ENCODE measurements at places on chromosomes 12 and 14.

GRCh38 chr14:90567991-90568390 is 171.2 kb downstream of the CALM1 start:
- no peak for DNase-seq
- no peak overlapping the region for H3K27ac ChIP-seq
- no peaks in the 10 kb centered on the region for H3K4me1 ChIP-seq

GRCh38 chr12:15131431-15131830 is 89.8 kb downstream of the RERG start:
- no peaks in the 10 kb centered on the region for H3K36me3 ChIP-seq
- no peaks in the 10 kb centered on the region for H3K4me1 ChIP-seq
- H3K4me3 ChIP-seq: no peak overlapping the region
- DNase-seq: no peak
- no peak overlapping the region for H3K27ac ChIP-seq

DNA sequence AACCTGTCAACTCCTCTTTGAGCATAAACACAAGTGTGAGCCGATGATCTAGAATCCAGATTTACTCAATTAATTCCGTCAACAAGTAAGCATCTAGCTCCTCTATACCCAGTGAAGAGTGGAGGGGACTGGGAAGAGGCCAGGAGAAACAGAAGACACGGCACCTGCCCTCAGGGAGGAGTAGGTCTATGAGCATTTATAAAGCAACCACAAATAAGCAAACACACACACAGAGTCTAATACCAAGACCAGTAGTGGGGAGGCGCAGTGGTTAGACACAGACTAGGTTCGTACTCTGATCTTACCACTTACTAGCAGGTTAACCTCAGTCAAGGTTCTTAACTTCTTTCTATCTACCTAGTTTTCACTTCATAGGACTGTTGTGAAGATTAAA is 5.9 kb upstream of the FOXN3 start:
- H3K36me3 ChIP-seq: no peaks in the 10 kb centered on the region
- H3K4me1 ChIP-seq: peaks cover 22% of the 10 kb centered on the region
- no peaks in the 10 kb centered on the region for H3K27me3 ChIP-seq
- DNase-seq: no peak
- H3K27ac ChIP-seq: no peak overlapping the region
- H3K4me3 ChIP-seq: no peak overlapping the region

DNA sequence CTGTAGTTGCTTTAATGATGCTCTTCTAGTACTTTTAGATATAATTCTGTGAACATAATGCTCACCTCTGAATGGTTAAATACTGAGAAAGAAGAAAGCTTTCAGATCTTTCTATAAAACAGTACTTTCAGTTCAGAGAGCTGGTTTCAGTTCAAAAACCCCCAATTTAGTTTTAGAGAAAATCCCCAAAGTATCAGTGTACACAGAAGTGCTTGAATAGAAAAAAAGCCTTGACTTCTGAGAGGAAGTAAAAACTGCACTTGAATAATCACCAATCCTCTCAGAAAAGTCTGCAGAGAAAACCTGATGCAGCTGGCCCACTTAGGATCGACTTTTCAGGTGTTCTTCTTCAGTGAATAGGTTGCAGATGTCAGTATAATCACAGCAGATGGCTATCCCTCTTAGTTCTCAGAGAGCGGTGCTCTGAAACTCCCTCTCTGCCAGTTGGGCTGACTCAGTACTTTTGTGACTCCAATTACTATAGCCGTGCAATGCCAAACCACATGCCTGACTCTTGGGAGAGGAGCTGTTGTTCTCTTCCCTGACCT is 616.3 kb downstream of the LRFN5 start:
- no peak for DNase-seq
- H3K27me3 ChIP-seq: no peaks in the 10 kb centered on the region
- no peak overlapping the region for H3K4me3 ChIP-seq

- no peaks in the 10 kb centered on the region for H3K36me3 ChIP-seq
- H3K27ac ChIP-seq: peak overlapping the region; percentile 76
- peak; percentile 51 for DNase-seq
These were observed 86.1 kb downstream of the SLC24A4 start for GRCh38 chr14:92409043-92409442.

DNA sequence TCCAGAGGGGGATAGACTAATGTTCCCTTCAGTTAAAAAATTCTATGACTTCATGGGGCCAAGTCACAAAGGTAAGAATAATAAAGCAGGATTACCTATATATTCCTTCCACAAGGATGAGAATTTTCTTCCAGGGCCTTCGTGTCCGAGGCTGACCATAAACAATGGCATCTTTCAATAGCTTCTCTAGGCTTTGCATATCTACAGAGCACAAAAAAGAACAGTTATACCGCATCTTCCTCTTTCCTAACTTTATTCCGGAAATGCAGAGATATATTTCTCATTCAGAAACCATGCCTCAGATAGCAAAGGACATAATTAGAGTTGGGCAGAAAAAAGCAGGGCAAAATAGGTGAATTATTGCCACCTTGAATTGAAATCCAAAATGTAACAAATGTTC is 58.3 kb upstream of the ISM2 start:
- H3K36me3 ChIP-seq: peaks cover 55% of the 10 kb centered on the region
- peaks cover 52% of the 10 kb centered on the region for H3K4me1 ChIP-seq
- DNase-seq: no peak
- no peak overlapping the region for H3K27ac ChIP-seq
- H3K27me3 ChIP-seq: no peaks in the 10 kb centered on the region
- H3K4me3 ChIP-seq: no peak overlapping the region

- no peaks in the 10 kb centered on the region for H3K36me3 ChIP-seq
- DNase-seq: no peak
- no peaks in the 10 kb centered on the region for H3K27me3 ChIP-seq
- no peak overlapping the region for H3K4me3 ChIP-seq
- H3K27ac ChIP-seq: no peak overlapping the region
These were observed 22.5 kb downstream of the PIK3C2G start for GRCh38 chr12:18283831-18284230.

GRCh38 chr12:15118955-15119354 is 102.3 kb downstream of the RERG start:
- H3K4me3 ChIP-seq: no peak overlapping the region
- no peaks in the 10 kb centered on the region for H3K36me3 ChIP-seq
- no peak overlapping the region for H3K27ac ChIP-seq
- no peaks in the 10 kb centered on the region for H3K27me3 ChIP-seq

DNA sequence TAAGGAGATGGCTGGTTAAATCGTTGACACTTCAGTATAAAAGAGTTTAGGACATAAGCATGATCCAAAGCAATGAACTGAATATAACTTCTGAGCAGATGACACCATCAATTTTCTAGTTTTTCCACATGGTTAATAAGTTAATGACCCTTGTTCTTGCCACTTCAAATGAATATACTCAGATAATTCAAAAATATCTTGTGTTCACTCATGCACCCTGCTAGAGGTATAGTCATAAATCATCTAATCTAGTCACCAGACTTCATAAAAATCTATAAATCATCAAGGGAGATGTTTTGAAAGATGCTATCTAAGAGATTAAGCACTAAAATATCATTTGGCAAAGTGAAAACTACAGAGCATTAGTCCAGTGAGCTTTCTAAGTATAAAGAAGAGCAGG is 131.9 kb downstream of the MDGA2 start:
- no peaks in the 10 kb centered on the region for H3K36me3 ChIP-seq
- H3K27ac ChIP-seq: no peak overlapping the region
- DNase-seq: no peak
- H3K27me3 ChIP-seq: no peaks in the 10 kb centered on the region
- H3K4me1 ChIP-seq: no peaks in the 10 kb centered on the region
- H3K4me3 ChIP-seq: no peak overlapping the region

DNA sequence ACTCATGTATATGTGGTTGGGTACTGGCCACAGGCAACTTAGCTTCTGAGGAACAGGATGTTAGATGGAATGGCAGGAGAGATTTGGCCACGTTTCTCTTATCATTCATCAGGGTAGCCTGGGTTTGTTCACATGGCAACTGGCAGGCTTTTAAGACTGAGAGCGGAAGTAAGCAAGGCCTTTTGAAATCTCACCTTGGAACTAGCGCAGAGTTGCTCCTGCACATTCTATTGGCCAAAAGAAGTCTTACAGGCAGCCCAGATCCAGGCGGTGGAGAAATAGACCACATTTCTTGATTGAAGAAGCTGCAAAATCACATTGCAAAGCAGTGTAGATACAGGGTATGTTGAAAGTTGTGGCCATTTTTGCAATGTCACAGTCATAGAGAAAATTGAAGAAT is 3.7 kb downstream of the CLEC4A start:
- no peaks in the 10 kb centered on the region for H3K27me3 ChIP-seq
- H3K27ac ChIP-seq: no peak overlapping the region
- H3K36me3 ChIP-seq: peaks cover 34% of the 10 kb centered on the region
- H3K4me3 ChIP-seq: peak overlapping the region; percentile 92
- H3K4me1 ChIP-seq: peaks cover 41% of the 10 kb centered on the region

DNA sequence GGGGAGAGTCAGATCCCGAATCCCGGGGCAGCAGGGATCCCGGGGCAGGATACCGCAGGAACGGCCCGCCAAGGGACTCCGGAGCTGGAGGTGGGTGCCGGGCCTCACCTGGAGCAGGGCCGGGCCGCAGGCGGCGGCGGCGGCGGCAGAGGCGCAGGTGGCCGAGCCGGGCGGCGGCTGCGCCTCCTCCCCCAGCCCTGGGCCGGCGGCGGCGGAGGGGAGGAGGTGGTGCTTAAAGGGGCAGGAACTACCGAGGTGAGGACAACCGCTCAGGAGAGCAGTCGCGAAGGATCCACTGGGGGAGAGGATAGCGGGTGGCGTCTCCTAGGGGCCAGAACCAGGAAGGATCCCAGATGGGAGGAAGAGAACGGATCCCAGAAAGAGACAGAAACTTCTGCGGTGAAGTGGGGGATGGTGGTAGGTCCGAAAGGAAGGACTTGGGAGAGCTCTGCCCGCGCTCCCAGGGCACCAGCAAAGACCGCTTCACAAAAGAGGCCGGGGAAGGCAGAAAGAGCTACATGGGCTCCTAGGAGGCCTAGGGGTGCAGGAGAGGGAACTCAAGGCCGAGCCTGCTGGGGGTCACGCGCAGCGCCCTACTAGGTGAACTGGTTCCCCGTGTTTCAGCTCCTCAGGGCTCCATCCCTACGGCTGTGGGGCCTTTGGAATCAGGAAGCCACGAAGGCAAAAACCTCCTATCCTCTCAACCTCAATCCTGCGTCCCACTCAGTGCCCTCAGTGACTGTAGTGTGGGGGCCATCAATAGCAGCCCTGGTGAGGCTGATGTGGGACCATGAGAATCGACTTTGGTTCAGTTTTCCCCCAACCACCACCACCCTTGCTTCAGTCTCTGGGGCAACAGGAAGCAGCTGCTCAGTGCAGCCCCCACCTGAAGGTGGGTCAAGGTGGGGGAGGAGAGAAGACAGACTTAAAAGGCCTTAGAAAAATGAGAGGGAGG is 5.0 kb upstream of the BAZ2A start:
- no peaks in the 10 kb centered on the region for H3K27me3 ChIP-seq
- H3K4me3 ChIP-seq: peak overlapping the region; percentile 94
- peak overlapping the region; percentile 92 for H3K27ac ChIP-seq
- peaks cover 26% of the 10 kb centered on the region for H3K36me3 ChIP-seq
- peak; percentile 43 for DNase-seq

GRCh38 chr14:38285962-38286361 is 30.1 kb upstream of the CLEC14A start:
- no peak overlapping the region for H3K27ac ChIP-seq
- H3K36me3 ChIP-seq: no peaks in the 10 kb centered on the region
- DNase-seq: no peak
- no peaks in the 10 kb centered on the region for H3K4me1 ChIP-seq
- H3K4me3 ChIP-seq: no peak overlapping the region

- H3K4me1 ChIP-seq: no peaks in the 10 kb centered on the region
- no peaks in the 10 kb centered on the region for H3K36me3 ChIP-seq
- DNase-seq: no peak
These were observed 35.6 kb downstream of the BMP4 start for GRCh38 chr14:53921027-53921426.

DNA sequence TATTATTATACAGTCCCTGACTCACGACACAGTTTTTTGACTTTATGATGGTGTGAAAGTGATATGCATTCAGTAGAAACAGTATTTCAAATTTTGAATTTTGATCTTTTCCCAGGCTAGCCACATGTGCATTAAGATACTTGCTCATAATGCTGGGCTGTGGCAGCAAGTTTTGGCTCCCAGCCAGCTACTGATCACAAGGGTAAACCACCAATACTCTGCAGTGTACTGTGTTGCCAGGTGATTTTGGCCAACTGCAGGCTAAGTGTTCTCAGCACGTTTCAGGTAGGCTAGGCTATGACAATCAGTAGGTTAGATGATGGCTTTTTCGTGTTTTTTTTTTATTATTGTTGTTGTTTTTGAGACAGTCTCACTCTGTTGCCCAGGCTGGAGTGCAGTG is 69.4 kb upstream of the ACTN1 start:
- no peaks in the 10 kb centered on the region for H3K27me3 ChIP-seq
- H3K4me3 ChIP-seq: no peak overlapping the region
- H3K36me3 ChIP-seq: peaks cover 1% of the 10 kb centered on the region
- peaks cover 76% of the 10 kb centered on the region for H3K4me1 ChIP-seq
- no peak for DNase-seq

DNA sequence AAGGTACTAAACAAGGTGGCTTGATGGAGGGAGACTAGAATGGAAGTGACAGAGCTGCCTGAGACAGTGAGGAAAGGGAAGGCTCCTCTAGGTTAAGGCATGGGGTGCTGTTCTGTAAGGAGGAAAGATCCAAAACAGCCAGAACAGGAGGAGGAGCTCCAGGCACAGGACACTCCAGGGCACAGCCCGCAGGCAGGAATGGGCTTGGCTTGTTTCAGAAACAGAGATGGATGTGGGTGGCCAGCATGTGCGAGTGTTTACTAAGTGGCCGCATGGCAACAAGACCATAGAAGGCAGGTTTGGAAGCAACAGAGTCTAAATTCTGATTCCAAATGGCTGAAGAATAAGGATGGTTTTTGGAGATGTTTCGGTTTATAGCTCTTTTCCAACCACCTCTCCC is 889.1 kb downstream of the AACS start:
- no peaks in the 10 kb centered on the region for H3K36me3 ChIP-seq
- H3K4me3 ChIP-seq: no peak overlapping the region
- H3K4me1 ChIP-seq: no peaks in the 10 kb centered on the region
- DNase-seq: no peak
- H3K27ac ChIP-seq: no peak overlapping the region

- no peak overlapping the region for H3K4me3 ChIP-seq
- H3K36me3 ChIP-seq: no peaks in the 10 kb centered on the region
- H3K27me3 ChIP-seq: no peaks in the 10 kb centered on the region
- no peak overlapping the region for H3K27ac ChIP-seq
These were observed 296.4 kb downstream of the ADAMTS20 start for GRCh38 chr12:43255522-43256111.
